Activated CD8-positive, alpha-beta memory T cell treated with anti-CD3 and anti-CD28 coated beads for 36 hours (primary cell): ENCODE measurements at places on chromosomes 1 and 21. TPM values are rescaled to one million over a fixed set of nuclear protein-coding genes. Genes with fewer than 3 reads are reported as not detected.

Gene GUCA2B
- total RNA-seq: not detected

Gene FCGR3B
- not detected for total RNA-seq

Gene CHI3L1
- not detected for total RNA-seq

Gene SPRR2F
- not detected for total RNA-seq

Gene KCNH1
- total RNA-seq: not detected

Gene MYOM3
- not detected for total RNA-seq

Gene FNDC5
- not detected for total RNA-seq

Gene SLC19A1
- 65.6 TPM for total RNA-seq

Gene ATF6
- 20.3 TPM for total RNA-seq

Gene MPL
- not detected for total RNA-seq

Gene PDE9A
- 2.2 TPM for total RNA-seq

Gene OLFM3
- total RNA-seq: not detected

Gene TMEM240
- total RNA-seq: 0.48 TPM

Gene UFC1
- 99.9 TPM for total RNA-seq

Gene MIXL1
- 0.11 TPM for total RNA-seq

Gene CFAP107
- total RNA-seq: not detected

Gene MRPL39
- 79.3 TPM for total RNA-seq

Gene NEK2
- 17.2 TPM for total RNA-seq

Gene CSF3R
- total RNA-seq: not detected

Gene CD5L
- not detected for total RNA-seq

Gene SLC5A3
- 26.6 TPM for total RNA-seq

Gene CATSPERE
- 0.25 TPM for total RNA-seq

Gene TFF2
- total RNA-seq: not detected

Gene SLC6A9
- 12.2 TPM for total RNA-seq
